ENCODE measurements at places on chromosomes 2 and 18.
A peak's percentile ranks its signal among the peaks of the same experiment; 100 is the strongest.

DNA sequence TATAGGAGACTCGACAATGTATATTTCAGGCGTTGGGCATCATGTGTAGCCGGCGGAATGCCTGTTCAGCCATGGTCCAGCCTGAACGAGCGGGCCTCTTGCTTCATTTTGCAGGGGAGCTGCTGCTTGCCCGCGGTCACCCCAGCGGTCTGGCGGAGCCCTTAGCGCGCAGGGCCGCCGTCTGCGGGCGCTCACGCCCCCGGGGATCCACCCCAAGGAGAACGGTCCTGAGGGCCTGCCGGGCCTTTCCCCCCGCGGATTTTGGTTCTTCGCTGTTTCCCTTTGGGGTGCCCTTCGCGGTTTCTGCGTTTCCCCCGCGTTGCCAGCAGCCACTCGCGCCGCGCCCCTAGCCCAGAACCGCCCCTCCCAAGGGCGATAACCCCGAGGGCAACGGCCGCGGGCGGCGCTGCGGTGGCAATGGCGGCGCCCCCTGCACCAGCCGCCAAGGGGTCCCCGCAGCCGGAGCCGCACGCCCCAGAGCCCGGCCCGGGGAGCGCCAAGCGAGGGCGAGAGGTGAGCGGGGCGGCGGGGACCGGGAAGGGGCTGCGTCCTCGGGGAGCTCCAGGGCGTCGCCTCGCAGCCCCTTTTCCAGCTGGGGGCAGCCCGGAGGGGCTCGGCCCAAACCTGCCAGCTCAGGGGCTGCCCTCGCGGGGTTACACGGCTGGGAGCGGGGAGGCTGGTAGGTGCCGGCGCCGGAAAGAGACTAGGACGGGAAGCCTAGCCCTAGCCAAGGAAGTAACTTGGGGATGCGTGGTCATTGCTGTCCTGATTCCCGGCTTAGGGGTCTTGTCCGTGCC lies at the start of gene MFSD2B:
Gene MFSD2B (plus strand): TSS at position 406 of the 797 bp plus-strand sequence. CDS start 12 bp downstream, at position 418.
- DNase-seq = peak; percentile 31

DNA sequence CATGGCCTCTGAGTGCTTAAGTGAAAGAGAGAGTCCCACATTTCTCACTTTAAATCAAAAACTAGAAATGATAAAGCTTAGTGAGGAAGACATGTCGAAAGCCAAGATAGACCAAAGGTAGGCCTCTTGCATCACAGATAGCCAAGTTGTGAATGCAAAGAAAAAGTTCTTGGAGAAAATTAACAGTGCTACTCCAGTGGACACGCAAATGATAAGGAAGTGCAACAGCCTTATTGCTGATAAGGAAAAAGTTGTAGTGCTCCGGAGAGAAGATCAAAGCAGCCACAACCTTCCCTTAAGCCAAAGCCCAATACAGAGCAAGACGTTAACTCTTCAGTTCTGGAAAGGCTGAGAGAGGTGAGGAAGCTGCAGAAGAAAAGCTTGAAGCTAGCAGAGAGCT lies 32.1 kb downstream of the PSMD1 start:
- DNase-seq = no peak

- no peak for DNase-seq
Measured at GRCh38 chr18:21448299-21448698, 152.2 kb downstream of the ESCO1 start.

DNA sequence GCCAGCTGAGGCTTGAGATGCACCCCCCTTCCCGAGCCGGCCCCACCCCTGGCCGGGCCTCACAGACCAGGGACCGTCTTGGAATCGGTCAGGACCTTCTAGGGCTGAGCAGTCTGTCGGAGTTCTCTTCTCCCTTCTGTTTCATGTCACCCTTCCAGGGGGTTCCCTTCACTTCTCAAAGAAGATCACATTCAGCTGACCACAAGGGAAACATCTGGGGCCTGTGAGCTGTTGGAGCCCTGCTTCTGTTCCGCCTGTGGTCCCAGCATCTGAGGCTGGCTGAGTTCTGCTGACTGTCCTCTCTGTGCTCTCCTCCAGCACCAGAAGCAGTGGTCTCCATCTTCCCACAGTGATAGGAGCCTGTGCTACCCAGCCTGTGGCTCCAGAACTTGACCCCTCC lies 106.5 kb downstream of the SEPTIN10 start:
- DNase-seq = no peak

DNA sequence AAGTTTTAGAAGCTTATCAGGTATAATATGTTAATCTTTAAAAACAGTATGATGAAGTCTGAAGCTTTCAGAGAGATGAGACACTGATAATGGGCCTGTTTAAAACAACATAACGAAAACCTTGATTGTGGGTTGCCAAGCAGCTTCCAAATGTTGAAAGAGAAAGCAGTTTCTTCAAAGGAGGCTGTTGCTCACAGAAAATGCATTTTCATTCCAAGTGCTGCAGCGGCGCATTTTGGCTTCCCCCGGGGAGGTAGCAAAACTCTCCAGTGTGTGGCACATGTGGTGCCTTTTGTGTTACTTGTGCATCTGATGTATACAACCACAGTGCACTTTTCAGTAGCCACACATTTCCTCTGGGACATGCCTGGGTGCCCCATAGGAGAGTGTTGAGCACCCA lies 66.1 kb downstream of the TMEFF2 start:
- no peak for DNase-seq

DNA sequence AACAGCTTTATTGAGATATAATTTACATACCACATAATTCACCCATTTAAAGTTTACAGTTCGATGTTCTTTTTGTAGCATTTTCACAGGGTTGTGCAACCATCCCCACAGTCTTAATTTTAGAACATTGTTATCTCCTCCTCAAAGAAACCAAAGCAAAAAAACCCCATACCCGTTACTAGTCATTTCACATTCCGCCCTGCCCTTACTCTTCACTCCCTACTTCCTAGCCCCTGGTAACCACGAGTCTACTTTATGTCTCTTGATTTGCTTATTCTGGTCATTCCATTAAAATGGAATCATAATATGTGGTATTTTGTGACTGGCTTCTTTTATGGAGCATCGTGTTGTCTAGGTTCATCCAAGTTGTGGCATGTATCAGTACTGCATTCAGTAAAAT lies 137.7 kb downstream of the TANC1 start:
- no peak for DNase-seq

- DNase-seq = no peak
Measured at GRCh38 chr2:56580242-56580641, 396.5 kb downstream of the CCDC85A start.

GRCh38 chr18:53115876-53116585 lies 776.0 kb downstream of the DCC start:
- DNase-seq = no peak

DNA sequence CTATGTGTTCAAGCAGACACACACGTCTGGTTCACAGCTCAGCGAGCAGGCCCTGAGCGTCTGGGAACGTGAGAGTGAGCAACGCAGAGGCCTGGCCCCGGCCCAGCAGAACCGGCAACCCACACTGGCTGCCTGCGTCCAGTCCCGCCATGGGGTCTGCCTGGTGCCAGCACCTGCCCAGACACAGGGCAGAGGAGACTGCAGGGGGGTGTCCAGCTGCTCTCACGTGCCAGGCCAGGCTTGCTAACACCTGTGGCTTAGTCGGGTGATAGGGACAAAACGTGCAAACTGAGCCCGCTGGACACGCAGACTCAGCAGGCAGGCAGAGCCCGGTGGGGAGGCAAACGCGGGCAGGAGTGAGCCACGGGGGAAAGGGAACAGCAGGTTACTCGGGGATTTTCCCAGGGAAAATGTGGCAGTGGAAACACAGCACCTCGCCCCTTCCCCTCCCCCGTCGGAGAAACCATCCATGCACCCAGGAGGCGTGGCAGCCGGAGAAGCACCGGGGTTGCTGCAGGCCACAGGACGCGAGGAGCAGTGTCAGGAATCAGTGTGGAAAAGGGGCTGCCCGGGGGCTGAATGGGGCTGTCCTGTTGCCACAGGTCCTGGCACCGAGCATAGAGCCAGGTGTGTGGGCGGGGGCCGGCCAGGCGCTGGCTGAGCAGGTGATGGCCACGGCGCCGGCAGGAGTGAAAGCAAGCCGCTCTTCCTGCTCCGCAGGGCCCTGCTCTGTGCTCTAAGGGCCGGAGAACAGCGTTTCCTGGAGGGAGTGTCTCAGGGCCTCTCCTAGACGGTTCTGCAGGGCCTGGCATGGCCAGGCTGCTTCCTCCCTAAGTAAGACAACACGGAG lies 154.7 kb downstream of the HDAC4 start:
- DNase-seq = peak; percentile 48

All from left hindlimb (tissue), 1 donor.